ENCODE measurements at places on chromosomes 11 and 22. TPM values are rescaled to one million over a fixed set of nuclear protein-coding genes. Genes with fewer than 3 reads are reported as not detected.

DNA sequence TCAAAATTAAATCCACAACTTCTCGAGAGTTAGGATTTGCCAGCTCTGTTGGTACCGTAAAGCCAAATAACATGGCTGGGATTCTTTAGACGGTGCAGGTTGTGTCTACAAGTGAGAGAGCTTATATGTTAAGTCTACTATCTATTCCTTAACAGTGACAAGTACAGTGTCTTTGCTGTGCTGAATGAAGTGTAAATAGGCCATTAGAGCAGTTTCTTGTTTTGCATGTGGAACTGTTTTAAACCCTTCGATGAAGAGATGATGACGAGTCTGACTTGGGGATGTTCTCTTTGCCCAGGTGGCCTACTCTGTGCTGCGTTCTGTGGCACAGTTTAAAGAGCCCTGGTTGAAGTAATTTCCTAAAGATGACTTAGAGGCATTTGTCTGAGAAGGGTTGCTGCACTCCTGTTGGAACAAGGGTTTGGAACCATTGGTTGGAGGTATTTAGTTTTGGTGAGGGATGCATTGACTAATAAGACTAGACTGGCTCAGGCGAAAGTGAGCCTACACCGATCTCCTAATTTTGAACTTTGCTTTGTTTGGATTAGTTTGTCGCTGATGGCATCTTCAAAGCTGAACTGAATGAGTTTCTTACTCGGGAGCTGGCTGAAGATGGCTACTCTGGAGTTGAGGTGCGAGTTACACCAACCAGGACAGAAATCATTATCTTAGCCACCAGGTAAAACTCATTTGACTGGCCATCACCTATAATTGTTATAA is 988 bp downstream of the RPS3 start:
- H3K27ac ChIP-seq, result peak overlapping the region; percentile 88

DNA sequence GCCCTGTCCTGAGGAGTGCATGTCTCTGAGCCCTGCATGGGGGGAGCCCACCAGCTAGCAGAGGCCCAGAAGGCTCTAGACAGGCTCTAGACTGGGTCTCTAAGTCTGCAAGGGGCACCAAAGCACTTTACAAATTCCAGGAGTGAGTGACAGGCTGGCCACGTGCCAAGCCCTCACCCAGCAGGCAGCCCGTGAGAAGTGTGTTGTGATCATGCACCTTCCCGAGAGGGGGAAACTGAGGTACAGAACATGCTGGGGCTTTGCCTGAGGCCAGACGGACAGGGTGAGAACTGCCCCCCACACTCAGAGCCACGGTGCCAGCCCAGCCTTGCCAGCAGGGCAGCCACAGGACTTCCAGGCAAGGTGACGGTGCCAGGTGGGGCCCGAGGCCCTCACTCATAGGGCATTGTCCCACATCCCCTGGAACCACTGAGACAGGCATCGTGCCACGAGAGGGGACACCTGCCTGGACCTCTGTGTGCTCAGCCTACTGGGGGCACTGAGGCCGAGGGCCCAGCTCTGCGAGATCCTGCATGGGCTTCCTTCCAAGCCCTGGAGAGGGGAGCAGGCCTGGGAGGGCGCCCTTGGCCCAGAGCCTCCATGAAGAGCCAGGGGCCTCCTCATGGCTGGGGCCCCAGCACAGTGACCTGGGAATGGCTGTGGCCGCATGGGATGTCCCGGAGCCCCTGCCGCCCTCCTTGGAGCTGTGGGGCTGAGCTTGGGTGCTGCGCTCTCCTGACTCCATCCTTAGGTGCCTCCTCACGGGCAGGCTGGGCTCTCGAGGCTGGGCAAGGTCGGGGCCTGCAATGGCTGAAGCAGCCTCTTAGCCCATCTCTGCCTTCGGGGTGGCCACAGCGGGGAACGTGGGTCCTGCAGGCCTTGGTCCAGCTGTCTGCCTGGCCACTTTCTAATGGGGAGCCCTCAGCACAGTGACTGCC is 121.5 kb downstream of the KCNQ1OT1 start:
- no peaks in the 10 kb centered on the region for H3K27me3 ChIP-seq
- H3K36me3 ChIP-seq, result no peaks in the 10 kb centered on the region
- no peaks in the 10 kb centered on the region for H3K4me1 ChIP-seq
- peak; percentile 19 for DNase-seq
- no peak overlapping the region for H3K4me3 ChIP-seq
- H3K27ac ChIP-seq, result no peak overlapping the region

GRCh38 chr22:30159561-30160353 is 79.5 kb downstream of the HORMAD2 start:
- no peak for DNase-seq
- no peaks in the 10 kb centered on the region for H3K36me3 ChIP-seq

- no peaks in the 10 kb centered on the region for H3K36me3 ChIP-seq
- H3K27me3 ChIP-seq, result peaks cover 24% of the 10 kb centered on the region
- peaks cover 22% of the 10 kb centered on the region for H3K4me1 ChIP-seq
- DNase-seq, result peak; percentile 84
Measured at GRCh38 chr22:50544078-50544745, 1.5 kb upstream of the KLHDC7B start.

DNA sequence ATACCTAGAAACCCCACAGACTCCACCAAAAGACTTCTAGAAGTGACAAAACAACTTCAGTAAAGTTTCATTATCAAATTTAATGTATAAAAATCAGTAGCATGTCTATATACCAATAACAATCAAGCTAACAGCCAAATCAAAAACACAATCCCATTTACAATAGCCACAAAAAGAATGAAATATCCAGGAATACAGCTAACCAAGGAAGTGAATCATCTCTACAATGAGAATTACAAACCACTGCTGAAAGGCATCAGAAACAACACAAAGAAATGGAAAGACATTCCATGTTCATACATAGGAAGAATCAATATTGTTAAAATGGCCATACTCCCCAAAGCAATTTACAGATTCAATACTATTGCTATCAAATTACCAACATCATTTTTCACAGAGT is 46.0 kb downstream of the PRCP start:
- H3K36me3 ChIP-seq, result peaks cover 3% of the 10 kb centered on the region
- no peak for DNase-seq
- H3K4me3 ChIP-seq, result no peak overlapping the region
- no peak overlapping the region for H3K27ac ChIP-seq
- no peaks in the 10 kb centered on the region for H3K27me3 ChIP-seq
- H3K4me1 ChIP-seq, result peaks cover 4% of the 10 kb centered on the region

LMO2 gene
- total RNA-seq, result 29.6 TPM

DNA sequence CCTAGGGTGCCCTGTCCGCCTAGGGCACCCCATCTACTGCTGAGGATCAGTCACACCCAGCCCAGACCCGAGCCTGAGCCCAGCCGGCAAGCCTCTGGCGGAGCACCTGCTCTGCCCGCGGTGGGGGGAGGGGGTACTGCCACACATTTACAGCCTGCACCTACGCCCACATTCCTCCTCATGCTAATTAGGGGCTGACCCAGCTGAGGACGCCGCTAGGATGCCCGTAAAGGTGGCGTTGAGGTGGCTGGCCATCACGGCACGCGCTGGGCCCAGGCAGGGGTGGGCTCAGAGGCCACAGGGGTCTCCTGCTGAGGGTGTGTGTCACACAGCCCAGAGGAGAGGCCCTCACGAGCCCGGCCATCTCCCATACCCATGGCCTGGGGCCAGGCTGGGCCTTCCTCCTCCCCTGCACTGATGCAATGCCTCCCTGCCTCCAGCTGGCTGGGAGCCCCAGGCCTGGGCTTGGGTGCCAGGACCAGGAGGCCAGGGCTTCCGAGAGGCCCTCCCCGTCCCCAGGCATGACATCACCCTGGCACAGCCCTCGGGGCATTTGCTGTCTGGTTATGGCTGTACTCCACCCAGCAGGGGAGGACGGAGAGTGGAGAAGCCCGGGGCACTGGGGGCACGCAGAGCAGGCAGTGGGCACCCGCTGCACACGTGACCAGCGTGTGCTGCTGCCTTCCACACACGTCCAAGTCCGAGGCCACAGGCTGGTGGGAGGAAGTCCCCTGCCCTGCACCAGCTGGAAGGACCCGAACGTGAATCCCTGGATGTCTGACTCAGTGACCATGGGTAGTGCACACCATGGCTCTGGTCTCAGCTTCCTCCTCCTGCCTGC is 12.7 kb downstream of the DUSP8 start:
- DNase-seq, result peak; percentile 91
- H3K4me1 ChIP-seq, result peaks cover 39% of the 10 kb centered on the region
- no peak overlapping the region for H3K4me3 ChIP-seq
- H3K36me3 ChIP-seq, result no peaks in the 10 kb centered on the region

DNA sequence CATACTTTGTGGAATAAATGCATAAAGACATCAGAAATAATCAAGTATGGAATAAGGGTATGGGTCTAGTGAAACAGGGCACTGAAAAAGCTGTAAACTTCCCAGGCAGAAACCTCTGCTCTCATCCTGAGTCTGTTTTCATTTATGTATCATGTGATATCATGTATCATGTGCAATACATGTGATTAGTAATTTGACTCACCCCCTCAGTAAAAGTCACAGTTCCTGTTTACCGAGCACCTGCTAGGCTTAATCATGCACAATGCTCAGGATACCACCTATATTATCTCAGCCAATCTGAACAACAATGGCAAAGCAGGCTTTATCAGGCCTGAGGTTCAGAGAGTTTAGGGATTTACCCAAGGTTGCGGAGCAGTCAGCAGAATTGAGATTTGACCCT is 250.6 kb upstream of the TENM4 start:
- no peaks in the 10 kb centered on the region for H3K4me1 ChIP-seq
- no peak overlapping the region for H3K4me3 ChIP-seq
- H3K27me3 ChIP-seq, result no peaks in the 10 kb centered on the region

DNA sequence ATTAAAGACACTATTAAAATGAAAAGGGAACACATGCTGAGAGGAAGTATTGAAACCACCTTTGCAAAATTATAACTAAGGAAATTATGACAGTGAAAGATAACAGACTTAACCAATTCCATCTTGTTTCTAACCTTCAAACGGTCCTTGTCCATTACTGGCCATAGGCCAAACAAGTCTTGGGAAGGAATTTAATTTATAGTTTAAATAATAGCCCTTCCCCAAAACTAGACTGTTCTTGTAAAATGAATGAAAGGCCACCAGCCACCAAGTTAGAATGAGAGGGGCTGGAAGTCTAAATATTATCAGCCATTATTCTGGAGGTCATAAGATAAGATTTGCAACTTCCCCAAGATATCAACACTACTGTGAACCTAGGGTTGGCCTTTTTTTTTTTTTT is 1.8 kb upstream of the TALDO1 start:
- H3K4me1 ChIP-seq, result peaks cover 6% of the 10 kb centered on the region
- H3K36me3 ChIP-seq, result no peaks in the 10 kb centered on the region
- H3K27ac ChIP-seq, result no peak overlapping the region
- H3K4me3 ChIP-seq, result no peak overlapping the region
- H3K27me3 ChIP-seq, result no peaks in the 10 kb centered on the region
- no peak for DNase-seq

UPK3A gene
- not detected for total RNA-seq

- no peak overlapping the region for H3K27ac ChIP-seq
- H3K27me3 ChIP-seq, result no peaks in the 10 kb centered on the region
- peaks cover 8% of the 10 kb centered on the region for H3K36me3 ChIP-seq
- H3K4me3 ChIP-seq, result no peak overlapping the region
- no peaks in the 10 kb centered on the region for H3K4me1 ChIP-seq
Measured at GRCh38 chr11:71505781-71506180, 21.3 kb upstream of the KRTAP5-7 start.

DNA sequence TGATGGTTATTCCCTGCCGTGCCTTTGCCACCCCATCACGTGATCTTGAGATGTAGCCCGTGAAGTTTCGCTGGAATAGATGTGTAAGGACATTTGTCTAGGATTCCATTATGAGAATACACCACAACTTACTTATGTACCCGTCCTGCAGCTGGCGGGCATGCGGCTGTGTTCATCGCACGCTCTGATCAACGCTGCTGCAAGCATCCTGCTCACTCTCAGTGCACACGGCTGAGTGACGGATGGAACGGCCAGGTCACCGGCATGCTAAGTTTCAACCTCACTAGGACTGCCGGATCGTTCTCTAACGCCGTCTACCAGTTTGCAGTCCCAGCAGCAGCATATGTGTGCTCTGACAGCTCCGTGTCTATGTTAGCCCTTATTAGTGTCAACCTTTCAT is 44.6 kb downstream of the APOL1 start:
- H3K27ac ChIP-seq, result no peak overlapping the region
- no peak overlapping the region for H3K4me3 ChIP-seq
- H3K4me1 ChIP-seq, result no peaks in the 10 kb centered on the region
- no peaks in the 10 kb centered on the region for H3K27me3 ChIP-seq

DNA sequence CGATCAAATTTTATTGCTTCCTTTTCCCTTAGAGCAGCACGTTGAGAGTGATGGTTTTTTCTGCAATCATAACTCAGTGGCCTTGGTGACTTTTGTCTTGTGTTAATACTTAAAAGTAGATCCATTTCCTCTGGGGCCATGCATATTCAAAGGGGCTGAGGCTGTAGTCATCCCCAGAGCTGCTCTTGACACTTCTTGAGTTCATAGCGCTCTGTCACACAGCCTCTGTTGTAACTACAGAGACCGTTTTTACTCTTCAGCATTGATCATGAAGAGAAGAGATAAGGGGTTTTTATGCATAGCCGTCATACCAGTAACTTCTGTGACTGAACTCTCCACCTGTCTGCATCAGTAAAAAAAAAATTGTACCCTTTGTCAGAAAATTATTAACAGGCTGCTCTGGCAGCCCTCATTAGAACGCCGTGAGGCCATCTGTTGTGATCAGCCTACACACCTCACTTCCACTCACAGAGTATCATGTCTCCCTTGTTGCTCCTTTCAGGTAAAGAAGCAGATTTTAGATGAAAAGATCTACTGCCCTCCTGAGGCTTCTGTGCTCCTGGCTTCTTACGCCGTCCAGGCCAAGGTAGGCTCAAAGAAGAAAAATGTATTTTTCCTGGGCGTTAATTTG is 38.4 kb downstream of the NF2 start:
- H3K4me1 ChIP-seq, result no peaks in the 10 kb centered on the region
- no peak overlapping the region for H3K27ac ChIP-seq
- H3K27me3 ChIP-seq, result no peaks in the 10 kb centered on the region

SLC22A6 gene
- not detected for total RNA-seq

DNA sequence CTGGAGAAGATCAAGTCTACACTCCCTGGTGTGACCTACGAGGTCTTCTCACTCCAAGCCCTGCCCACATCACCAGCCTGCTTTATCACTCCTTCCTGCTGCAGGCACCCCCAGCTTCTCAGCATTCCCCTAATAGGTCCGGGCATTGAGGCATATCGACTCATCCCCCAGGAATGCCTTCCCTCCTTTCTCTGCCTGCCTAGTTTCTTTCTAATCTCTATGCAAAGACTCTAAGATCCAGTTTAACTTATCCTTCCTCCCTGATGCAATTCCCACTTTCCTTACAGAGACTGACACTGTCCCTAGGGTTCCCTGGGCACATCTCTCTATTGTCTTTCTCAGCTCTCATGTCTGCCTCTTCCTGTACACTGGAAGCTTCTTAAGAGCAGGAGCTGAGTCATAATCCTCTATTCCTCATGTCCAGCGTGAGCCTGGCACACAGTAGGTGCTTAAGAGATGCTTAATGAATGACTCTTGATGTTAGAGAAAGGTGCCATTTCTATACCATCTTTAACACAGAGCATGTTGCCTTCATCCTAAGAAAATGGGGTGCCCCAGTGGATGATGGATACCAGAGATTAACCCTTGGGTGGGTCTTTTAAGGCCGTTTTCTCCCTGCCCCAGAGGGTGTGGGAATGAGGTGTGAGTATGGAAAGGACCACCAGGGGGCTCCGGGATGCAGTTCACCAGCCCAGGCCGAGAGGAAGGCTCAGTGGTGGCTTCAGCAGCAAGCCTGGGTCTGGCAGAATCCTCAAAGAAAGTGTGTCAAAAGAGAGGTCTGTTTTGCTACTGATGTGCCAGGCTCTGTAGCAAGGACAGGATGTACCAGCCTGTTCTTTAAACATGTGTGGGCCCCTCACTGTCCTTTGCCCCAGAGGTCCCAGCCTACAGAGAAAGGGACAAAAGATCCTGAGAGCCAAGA is 34.7 kb downstream of the PARVA start:
- no peak overlapping the region for H3K4me3 ChIP-seq
- peak; percentile 72 for DNase-seq
- no peaks in the 10 kb centered on the region for H3K36me3 ChIP-seq
- H3K27ac ChIP-seq, result peak overlapping the region; percentile 18
- H3K27me3 ChIP-seq, result no peaks in the 10 kb centered on the region
- H3K4me1 ChIP-seq, result no peaks in the 10 kb centered on the region
